Spleen (tissue), 13 donors: ENCODE measurements at places on chromosomes 5 and 9.
A peak's percentile ranks its signal among the peaks of the same experiment; 100 is the strongest.

GRCh38 chr9:72362118-72362531 is 2.9 kb downstream of the ZFAND5 start:
- DNase-seq, result no peak

GRCh38 chr5:92945605-92946097 is 635.4 kb downstream of the NR2F1-AS1 start:
- DNase-seq, result no peak

GRCh38 chr9:23563517-23563916 is 262.5 kb downstream of the ELAVL2 start:
- no peak for DNase-seq

DNA sequence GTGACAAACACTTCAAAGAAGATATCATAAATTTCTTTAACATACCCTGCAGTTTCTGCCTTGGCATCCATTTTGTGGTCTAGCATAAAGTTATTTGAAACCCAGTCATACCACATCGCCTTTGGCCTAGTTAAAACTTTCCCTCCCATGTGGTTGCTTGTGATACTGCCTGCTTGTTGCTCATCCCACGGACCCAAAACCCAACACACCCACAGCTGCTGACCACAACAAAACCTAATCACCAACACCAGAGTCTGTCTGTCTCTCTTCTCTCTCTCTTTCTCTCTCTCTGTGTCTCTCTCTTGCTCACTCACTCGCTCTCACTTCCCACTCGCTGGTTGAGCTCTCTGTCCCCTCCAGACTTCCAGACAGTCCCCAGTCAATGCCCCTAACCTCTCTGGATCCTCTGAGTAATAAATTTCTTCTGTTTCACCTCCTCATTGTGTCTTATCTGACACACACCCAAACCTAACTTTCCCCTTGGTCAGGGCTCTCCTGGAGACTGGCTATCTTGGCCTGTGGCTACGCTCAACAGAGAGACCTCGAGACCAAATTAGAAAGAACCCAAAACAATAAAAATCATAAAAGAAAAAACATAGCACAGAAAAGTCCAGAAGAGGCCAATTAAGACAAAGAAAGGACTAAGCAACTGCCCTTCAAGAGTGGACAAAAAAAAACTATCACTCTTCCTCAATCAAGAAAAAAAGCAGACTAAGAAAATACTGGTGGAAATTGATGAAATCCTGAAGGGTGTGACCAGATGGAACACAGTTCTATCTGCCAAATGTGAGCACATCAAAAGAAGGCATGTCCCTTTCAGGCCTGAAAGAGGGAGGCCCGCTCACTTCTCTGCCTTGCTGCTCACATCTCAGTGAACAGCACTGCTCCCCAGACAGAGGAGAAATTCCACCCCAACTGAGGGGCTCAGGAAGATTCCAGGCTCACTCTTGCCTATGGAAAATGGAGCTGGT is 41.5 kb downstream of the TTLL11 start:
- DNase-seq, result no peak

DNA sequence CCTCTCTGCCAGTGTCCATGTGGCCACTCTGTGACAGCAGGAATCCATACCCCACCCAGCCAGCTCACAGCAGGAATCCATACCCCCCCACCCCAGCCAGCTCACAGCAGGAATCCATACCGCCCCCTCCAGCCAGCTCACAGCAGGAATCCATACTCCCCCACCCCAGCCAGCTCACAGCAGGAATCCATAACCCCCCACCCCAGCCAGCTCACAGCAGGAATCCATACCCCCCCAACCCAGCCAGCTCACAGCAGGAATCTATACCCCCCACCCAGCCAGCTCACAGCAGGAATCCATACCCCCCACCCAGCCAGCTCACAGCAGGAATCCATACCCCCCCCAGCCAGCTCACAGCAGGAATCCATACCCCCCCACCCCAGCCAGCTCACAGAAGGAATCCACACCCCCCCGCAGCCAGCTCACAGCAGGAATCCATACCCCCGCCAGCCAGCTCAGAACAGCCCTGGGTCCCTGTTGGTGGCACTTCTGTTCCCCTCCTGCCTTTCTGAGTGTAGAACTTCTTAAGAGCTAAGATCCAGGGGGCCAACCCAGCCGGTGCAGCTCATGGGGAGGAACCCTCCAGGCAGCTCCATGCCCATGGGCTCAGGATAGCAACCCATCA is 8.4 kb upstream of the RXRA start:
- peak; percentile 35 for DNase-seq

DNA sequence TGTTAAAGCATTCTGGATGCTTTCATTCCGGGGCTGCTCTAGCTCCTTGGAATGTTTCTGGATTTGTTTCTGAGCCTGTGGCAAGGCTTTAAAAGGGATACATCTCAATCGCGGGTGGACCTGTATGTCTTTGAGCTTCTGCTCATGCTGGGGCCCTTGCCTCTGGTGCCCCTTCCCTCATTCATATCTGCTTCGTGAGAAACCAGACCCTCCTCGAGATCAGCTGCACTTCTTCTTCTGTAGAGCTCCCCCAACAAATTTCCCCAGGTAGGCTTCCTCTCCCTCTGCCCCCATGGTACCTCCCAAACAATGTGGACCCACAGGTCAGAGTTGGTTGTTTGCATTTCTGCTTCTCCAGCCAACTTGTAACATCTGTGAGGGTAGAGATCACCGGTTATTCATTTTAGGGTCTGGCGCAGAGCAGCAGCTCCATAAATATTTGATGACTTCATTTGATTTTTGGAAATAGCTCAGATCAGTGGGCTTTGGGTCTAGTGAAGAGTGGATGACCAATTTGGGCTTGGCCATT is 6.6 kb downstream of the ZNF618 start:
- DNase-seq, result no peak
